Foreskin keratinocyte (primary cell): ENCODE measurements at places on chromosomes 7 and 10. TPM values are rescaled to one million over a fixed set of nuclear protein-coding genes. Genes with fewer than 3 reads are reported as not detected.

Gene ZNF727
- total RNA-seq, result 0.25 TPM in 1 of 2 replicates, not detected in the other

Gene PIK3CG
- total RNA-seq, result not detected in 2 replicates

Gene TUBAL3
- total RNA-seq, result 0.60 and 1.1 TPM in 2 replicates

Gene PALD1
- 0.04 and 0.07 TPM in 2 replicates for total RNA-seq

Gene CYP2C19
- not detected in 2 replicates for total RNA-seq

Gene RBM48
- 7.6 and 7.9 TPM in 2 replicates for total RNA-seq

Gene OPN4
- total RNA-seq, result not detected in 2 replicates

Gene LBX1
- not detected in 2 replicates for total RNA-seq

Gene MOGAT3
- total RNA-seq, result not detected in 2 replicates

Gene PIP
- not detected in 2 replicates for total RNA-seq

Gene NEUROD6
- total RNA-seq, result not detected in 2 replicates

Gene C10orf53
- total RNA-seq, result not detected in 2 replicates

Gene DNAJC12
- total RNA-seq, result 0.21 and 0.41 TPM in 2 replicates

Gene RBP4
- not detected in 2 replicates for total RNA-seq

Gene ARHGEF5
- total RNA-seq, result 34.8 and 43.8 TPM in 2 replicates

Gene MRM2
- 31.8 and 34.5 TPM in 2 replicates for total RNA-seq

Gene SPDYE16
- not detected in 2 replicates for total RNA-seq

Gene TMEM236
- 0.63 TPM in 1 of 2 replicates, not detected in the other for total RNA-seq

Gene TAC1
- not detected in 2 replicates for total RNA-seq

Gene PKD2L1
- total RNA-seq, result not detected in 2 replicates

Gene MYH16
- total RNA-seq, result 1.3 and 2.6 TPM in 2 replicates
